ENCODE measurements at places on chromosomes 4 and X.

- DNase-seq, result no peak
Measured at GRCh38 chrX:25034889-25035288, 19.1 kb upstream of the ARX start.

DNA sequence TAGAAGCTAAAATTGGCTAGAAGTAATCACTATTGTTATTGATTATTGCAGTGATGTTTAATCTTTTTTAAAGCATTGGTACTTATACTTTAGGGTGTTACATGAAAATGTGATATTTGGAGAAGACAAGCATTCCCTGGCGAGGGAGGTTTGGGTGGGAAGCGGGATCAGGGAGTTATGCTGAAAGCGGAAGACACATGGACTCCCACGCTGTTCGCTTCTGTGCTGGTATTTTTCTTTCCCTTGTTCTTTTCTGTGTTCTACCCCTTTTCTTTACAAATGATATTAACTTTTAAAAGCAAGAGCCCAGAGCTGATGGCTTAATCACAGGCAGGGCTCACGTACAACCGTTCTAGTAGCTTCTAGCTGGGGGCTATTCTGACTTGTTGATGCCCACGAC, 61.6 kb downstream of the PHOX2B start:
- DNase-seq, result no peak

DNA sequence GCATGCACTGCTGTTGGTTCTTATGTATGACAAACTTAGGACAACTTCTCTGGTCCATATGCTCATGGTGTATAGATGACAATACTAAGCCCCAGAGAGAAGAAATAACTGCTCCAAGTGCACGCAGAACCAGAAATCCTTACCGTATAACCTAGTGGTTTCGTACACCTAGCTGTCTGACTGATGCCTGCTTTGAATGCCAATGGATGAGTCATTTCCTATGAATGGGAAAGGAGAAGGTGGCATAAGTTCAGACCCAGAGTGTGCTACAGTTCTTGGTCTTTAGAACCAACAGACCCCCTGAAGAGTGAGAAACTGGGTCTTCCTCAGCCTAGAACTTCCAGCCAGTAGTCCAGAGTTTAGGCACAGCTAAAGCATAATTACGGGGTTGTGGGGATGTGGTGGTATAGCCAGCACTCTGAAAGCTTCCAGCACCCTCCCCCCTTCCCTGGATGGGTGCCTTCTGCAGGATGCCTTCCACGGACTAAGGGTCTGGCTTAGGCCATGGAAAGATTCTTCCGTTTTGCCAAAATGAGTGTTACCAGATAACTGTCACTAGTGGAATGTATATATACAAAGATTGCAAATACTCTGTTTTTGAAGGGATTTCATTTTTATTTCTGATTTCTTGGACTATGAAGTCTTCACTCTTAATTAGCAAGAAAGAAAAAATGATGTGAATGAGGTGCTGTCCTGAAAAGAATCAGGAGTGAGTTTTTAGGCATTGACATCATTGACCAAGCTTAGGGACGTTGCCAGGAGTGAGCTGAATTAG, 84.6 kb upstream of the PACRGL start:
- no peak for DNase-seq

DNA sequence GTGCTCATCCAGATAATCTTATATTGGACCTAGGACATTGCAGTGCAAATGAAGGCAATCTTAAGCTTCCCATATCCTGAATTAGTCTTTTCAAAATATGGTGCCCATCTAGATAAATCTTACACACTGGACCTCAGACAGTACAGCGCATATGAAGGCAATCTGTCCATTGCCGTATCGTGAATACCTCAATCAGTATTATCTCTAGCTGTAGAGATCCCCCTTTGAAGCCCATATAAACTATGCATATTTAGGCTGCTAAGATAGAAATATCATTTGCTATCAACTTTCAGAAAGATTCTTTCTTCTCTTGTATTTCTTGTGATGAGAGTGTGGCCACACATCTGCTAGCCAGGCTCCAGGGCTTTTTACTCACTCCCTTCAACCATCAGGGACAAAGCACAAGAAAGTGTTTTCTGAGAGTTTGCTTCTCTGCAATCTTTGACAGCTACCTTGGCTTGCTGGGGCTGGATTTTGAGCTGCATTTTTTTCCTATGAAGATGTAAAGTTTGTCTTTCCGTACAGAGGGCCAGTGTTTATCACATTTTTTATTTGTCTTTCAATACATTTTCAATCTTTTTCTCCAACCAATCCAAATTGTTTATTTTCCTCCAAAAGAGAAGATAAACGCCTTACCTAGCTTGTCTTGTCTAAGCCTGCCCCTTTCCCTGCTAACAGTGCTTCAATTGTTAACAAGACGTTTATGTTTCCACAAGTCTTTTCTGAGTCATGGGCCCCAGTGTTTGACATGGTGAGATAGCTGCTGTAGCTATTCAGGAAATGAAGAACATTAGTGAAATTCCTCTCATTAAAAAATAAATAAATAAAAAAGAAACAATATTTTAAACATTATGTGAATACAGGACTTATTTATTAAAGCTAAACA, 57.6 kb upstream of the FAT1 start:
- no peak for DNase-seq

DNA sequence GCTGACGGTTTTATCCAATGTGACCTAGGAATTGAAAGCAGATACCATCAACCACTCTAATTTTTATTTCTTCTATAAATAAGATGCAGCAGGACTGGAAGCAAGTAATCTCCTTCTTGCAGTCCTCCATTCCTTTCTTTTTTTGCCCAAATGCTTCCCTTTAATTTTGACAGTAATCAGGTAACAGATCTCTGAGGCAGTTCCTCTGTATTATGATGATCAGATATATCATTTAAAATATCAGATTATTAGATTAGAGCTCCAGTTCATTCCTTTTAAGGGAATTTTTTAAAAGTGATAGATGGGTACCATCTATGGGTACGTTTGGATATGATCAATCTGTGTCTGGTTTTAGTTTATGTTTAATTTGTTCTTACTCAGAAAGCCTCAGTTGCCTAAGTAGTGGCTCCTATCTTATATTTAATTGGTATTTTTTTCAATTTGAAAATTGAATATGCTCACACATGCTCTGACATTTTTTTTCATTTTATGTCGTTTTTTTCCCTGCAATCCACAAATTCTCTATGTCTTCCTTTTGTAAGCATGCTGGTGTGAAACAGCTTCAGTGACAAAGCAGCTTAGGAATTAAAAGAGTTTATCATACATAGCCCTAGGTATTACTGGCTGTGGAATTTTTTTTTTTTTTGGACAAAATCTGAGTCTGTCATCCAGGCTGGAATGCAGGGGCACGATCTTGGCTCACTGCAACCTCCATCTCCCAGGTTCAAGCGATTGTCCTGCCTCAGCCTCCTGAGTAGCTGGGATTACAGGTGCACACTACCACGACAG, 73.7 kb upstream of the ANK2 start:
- no peak for DNase-seq

DNA sequence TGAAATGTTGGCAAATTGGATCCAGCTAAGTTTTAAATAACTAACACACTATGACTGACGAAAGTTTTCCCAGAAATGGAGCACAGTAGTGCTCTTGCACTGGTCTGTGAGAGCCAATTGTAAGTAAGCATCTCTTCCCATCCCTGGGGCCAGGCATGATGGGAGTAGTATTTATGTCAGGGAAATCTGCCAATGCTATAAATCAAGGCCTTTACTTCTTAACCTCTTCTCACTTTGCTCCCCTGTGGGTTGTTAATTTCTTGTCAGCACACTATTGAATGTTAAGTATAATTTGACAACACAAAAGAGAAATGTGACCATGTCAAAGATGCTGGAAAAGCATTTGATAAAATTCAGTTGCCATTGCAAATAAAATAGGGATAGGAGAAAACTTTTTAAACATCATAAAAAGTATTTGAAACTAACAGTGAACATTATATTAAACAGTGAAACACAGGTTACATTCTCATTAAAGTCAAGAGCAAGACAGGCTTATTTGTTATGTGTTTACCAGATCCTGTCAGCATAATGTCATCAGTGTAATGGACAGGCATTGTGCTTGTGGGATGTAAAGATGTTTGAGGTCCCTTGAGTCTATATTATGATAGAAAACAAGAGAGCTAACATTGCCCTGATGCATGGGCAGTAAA, 5.0 kb downstream of the F8A1 start:
- DNase-seq, result no peak

- DNase-seq, result no peak
Measured at GRCh38 chr4:36303426-36304137, 22.2 kb downstream of the DTHD1 start.

DNA sequence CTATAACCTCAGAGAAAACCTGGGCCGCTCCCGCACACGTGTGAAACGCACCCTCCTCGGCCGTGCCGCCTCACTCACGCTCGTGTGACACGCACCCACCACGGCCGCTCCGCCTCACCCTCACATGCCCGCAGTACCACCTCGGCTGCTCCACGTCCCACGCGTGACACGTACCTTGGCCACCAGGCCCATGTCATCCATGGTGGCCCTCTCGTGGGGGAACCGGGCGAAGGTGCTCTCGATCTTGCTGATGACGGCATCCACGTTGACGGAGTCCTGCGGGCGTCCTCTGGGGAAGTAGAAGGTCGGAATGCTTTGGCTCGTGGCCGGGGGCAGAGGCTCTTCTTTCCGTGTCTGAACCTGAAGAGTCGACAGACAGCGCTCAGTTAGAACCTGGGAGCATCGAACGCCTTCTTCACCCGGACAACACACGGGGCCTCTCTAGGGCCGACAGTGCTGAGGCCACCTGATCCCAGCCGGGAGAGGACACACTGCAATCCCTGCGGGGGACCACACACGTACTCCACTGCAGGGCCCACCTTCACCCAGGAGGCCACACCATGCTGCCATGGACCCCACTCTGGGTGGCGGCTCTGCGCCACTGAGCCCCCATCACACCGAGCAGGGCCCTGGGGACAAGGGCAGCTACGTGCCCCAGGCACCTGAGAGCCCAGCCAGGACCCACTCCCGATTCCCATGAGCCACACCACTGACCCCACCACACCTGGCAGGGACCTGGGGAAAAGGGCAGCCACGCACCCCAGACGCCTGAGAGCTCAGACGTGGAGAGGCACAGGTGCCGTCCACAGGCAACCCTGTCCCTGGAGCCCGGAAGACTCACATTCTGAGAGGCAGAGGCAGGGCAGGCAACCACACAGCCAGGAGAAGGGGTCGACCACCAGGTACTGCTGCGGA, 25.2 kb downstream of the PPP2R3B start:
- DNase-seq, result no peak

DNA sequence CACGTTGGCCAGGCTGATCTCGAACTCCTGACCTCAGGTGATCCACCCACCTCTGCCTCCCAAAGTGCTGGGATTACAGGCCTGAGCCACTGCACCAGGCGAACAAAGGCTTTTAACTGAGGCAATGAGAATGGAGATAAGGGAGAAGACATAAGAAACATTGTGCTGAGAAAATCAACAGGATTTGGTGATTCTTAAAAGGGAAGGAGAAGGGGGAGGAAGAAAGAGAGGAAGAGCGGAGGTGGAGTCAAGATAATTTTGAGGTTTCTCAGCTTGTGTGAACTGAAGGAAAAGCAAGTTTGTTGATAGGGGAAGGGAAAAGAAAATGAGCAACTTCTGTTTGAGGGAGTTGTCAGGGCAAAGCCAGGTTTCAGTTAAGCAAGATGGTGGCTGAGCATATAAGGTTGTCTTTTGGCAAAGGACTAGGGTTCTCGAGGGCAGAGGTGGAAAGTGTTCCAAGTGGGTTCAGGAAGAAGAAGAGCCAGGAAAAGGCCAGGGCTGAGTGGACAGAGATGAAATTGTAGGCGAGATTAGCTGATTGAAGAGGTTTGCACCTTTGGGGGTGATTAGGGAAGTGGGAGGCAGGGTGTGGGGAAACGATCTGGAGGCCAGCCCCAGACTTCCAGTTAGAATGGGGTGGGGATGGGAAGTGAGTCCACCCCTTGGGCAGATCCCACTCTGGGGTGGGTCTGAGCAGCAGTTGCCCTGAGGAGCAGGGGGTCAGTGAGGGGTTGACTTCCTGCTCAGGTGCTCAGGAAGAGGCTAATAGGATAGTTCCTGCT, 7.8 kb downstream of the DOCK11 start:
- no peak for DNase-seq

GRCh38 chr4:125826801-125827695, 512.3 kb downstream of the FAT4 start:
- no peak for DNase-seq

All from NCI-H1092 (cell line).